ENCODE measurements at places on chromosomes 7 and 10. TPM values are rescaled to one million over a fixed set of nuclear protein-coding genes. Genes with fewer than 3 reads are reported as not detected.
A peak's percentile ranks its signal among the peaks of the same experiment; 100 is the strongest.

DNA sequence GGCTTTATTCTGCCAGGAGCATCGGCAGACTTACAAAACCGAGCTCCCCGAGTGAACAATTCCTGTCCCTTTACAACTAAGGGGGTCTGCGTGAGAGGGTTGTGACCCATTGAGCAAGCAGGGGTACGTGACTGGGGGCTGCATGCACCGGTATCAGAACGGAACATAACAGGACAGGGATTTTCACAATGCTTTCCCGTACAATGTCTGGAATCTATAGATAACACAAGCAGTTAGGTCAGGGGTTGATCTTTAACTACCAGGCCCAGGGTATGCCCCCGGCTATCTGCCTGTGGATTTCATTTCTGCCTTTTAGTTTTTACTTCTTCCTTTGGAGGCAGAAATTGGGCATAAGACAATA, 38.1 kb upstream of the GSDME start:
- H3K4me1 ChIP-seq = peaks cover 12% of the 10 kb centered on the region
- DNase-seq = no peak
- no peak overlapping the region for H3K27ac ChIP-seq
- peaks cover 44% of the 10 kb centered on the region for H3K36me3 ChIP-seq

GPRIN2 gene
- total RNA-seq = not detected

DNA sequence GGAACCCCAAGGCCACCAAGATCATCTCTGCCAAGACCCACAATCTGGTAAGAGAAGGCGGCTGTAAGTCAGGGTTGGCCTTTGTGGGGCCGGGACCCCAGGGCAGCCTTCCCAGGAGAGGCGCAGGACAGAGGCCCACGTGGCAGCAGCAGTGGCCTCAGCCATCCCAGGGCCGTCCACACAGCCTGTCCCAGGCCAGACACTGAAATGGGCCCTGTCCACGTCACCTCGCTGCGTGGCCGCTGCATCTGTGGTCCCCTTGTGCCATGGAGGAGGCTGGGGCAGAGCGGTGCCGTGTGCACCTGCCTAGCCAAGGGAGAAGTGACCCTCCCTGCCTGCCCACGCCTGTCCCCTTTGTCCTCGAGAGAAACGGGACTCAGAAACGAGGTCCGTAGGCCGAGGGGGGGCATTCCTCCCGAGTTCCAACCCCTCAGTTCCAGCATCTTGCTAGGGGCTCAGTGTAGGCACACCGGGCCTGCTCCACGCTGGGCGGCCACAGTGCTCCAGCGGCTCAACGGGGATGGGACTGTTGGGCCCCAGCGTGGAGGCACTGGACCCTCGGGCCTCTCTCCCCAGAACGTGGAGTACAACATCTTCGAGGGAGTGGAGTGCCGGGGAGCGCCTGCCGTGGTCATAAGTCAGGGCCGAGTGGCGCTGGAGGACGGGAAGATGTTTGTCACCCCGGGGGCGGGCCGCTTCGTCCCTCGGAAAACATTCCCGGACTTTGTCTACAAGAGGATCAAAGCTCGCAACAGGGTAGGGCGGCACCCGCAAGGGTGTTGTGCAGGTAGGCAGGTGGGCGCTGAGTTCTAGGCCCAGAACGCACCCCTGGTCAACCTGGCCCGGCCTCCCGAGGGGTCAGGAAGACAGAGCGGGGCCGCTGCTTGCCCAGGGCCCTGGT, 15.6 kb downstream of the DPYSL4 start:
- no peak for DNase-seq
- H3K36me3 ChIP-seq = no peaks in the 10 kb centered on the region
- H3K4me3 ChIP-seq = no peak overlapping the region
- H3K27me3 ChIP-seq = no peaks in the 10 kb centered on the region

DNA sequence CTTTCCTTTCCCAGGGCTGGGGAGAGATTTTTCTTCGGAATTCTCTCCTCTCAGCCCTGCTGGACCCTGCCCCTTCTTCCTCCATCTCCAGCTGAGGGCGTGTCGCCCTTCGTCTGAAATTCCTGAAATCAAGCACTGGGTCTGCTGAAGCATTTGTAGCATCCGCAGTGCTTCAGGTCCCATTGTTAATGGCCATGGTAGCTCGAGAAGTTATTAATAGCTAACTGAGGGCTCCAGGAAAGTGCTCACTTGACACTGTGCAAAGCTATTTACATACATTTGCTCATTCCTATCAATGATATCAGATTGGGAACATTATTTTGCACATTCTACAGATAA, 515 bp downstream of the FAM149B1 start:
- peaks cover 14% of the 10 kb centered on the region for H3K36me3 ChIP-seq
- no peaks in the 10 kb centered on the region for H3K27me3 ChIP-seq
- H3K27ac ChIP-seq = peak overlapping the region; percentile 100
- peak overlapping the region; percentile 99 for H3K4me3 ChIP-seq
- DNase-seq = no peak

STRA8 gene
- total RNA-seq = not detected

TUBB8 gene
- total RNA-seq = not detected

GRCh38 chr10:129955601-129956285, 8.3 kb downstream of the EBF3 start:
- H3K4me3 ChIP-seq = no peak overlapping the region
- H3K36me3 ChIP-seq = peaks cover 2% of the 10 kb centered on the region
- DNase-seq = no peak
- peaks cover 55% of the 10 kb centered on the region for H3K27me3 ChIP-seq
- H3K27ac ChIP-seq = no peak overlapping the region

GRCh38 chr10:1287487-1287886, 231.3 kb downstream of the WDR37 start:
- H3K4me1 ChIP-seq = no peaks in the 10 kb centered on the region
- H3K27ac ChIP-seq = no peak overlapping the region
- peaks cover 11% of the 10 kb centered on the region for H3K27me3 ChIP-seq
- no peak for DNase-seq

SYCE1 gene
- total RNA-seq = 2.1 TPM

- H3K4me1 ChIP-seq = no peaks in the 10 kb centered on the region
- no peaks in the 10 kb centered on the region for H3K36me3 ChIP-seq
- no peak overlapping the region for H3K27ac ChIP-seq
- H3K4me3 ChIP-seq = no peak overlapping the region
Observed at GRCh38 chr10:66281327-66281726, 644.5 kb upstream of the LRRTM3 start.

CDH23 gene
- total RNA-seq = 5.3 TPM

- H3K27ac ChIP-seq = no peak overlapping the region
- no peak overlapping the region for H3K4me3 ChIP-seq
- no peaks in the 10 kb centered on the region for H3K4me1 ChIP-seq
- no peaks in the 10 kb centered on the region for H3K36me3 ChIP-seq
Observed at GRCh38 chr10:47008769-47009168, 97.5 kb downstream of the PTPN20 start.

GLI3 gene
- total RNA-seq = 0.75 TPM

DNA sequence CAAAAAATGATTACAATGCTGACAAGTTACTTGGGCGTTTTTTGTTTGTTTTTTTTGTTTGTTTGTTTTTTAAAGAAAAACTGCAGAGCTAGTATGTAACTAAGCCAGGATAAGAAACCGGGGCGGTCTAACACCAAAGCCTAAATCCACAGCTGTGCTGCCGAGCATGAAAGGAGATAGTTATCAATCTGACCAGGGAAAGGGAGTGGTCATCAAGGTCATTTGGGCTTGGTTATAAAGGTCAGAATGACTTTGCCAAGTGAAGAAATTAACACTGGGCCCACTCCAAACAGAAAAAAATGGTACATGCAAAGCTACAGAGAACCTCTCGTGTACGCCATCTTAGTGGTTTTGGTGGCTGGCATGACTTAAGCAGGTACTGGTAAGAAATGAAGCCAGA, 104.7 kb downstream of the SRPK2 start:
- DNase-seq = no peak
- peaks cover 2% of the 10 kb centered on the region for H3K4me1 ChIP-seq
- H3K36me3 ChIP-seq = no peaks in the 10 kb centered on the region
- H3K4me3 ChIP-seq = no peak overlapping the region

- DNase-seq = no peak
- no peaks in the 10 kb centered on the region for H3K36me3 ChIP-seq
- H3K4me1 ChIP-seq = peaks cover 19% of the 10 kb centered on the region
- H3K27ac ChIP-seq = no peak overlapping the region
- no peaks in the 10 kb centered on the region for H3K27me3 ChIP-seq
Observed at GRCh38 chr7:44262031-44262430, 61.3 kb downstream of the YKT6 start.

DNA sequence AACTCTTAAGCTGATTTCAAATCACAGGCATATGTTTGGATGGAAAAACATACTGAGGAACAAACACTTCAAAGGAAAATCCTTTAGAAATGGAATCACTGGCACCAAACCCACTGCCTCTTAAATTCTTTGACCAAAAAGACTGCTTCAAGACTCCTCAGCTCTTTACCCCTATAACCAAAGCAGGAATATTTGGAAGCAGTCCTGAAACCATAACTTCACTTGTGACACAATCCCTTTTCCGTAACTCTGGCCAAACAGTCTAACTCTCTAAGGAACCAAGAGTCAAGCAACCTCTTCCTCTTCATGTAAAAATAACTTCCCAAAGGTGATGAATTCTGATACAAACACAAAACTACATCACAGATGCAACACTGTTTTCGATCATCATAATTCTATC, 104.3 kb downstream of the MTERF1 start:
- no peak overlapping the region for H3K4me3 ChIP-seq
- H3K27me3 ChIP-seq = peaks cover 2% of the 10 kb centered on the region

DNA sequence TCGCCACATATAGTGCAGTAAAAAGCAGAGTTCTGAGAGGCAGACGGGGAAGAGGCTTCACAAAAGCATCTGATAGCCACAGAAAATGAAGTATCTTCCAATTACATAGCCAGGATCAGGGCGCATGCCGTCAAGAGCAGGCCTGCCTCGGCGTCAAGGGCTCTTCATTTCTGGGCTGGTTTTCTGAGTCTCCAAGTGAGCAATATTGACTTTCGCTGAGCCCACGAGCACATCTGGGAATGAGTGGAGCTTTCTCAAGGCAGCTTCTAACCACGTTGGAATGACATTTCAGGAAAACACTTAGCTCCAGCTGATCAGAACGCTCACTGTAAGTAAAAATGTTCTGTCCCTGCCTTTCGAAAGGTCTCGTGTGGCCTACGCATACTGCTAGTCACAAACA, 51.9 kb downstream of the CLRN3 start:
- H3K36me3 ChIP-seq = no peaks in the 10 kb centered on the region
- H3K27me3 ChIP-seq = no peaks in the 10 kb centered on the region
- H3K27ac ChIP-seq = no peak overlapping the region
- H3K4me3 ChIP-seq = no peak overlapping the region
- H3K4me1 ChIP-seq = no peaks in the 10 kb centered on the region

DNA sequence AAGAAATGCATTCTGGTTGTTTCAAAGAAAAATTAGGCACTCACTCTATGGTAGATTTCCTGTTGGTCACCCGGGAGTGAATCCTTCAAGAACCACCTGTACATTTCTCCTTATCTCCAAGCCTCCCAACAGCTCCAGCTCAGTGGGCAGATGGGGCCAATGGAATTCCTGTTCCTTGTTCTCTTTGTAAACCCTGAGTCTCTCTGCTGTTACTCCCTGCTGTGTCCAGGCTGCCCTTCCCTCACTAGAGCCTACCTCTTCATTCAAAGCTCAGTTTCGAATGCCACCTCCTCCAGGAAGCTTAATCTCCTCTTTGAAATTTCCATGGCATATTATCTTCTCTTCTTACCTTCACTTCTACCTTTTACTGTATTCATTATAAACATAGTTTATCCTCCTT, 3.5 kb upstream of the BMPER start:
- H3K27ac ChIP-seq = no peak overlapping the region
- peaks cover 60% of the 10 kb centered on the region for H3K27me3 ChIP-seq
- DNase-seq = no peak
- H3K4me1 ChIP-seq = peaks cover 3% of the 10 kb centered on the region
- H3K4me3 ChIP-seq = no peak overlapping the region

ANXA8L1 gene
- total RNA-seq = not detected

AKR1C1 gene
- total RNA-seq = 1.0 TPM

GRCh38 chr10:127257395-127257794, 61.0 kb upstream of the INSYN2A start:
- no peak for DNase-seq
- peaks cover 11% of the 10 kb centered on the region for H3K4me1 ChIP-seq
- no peak overlapping the region for H3K27ac ChIP-seq
- H3K27me3 ChIP-seq = peaks cover 8% of the 10 kb centered on the region
- H3K4me3 ChIP-seq = no peak overlapping the region

GRCh38 chr10:78754269-78755062, 314.3 kb upstream of the ZMIZ1 start:
- no peak overlapping the region for H3K4me3 ChIP-seq
- peaks cover 18% of the 10 kb centered on the region for H3K27me3 ChIP-seq
- no peak for DNase-seq
- peaks cover 11% of the 10 kb centered on the region for H3K4me1 ChIP-seq
- H3K36me3 ChIP-seq = no peaks in the 10 kb centered on the region

RBM20 gene
- total RNA-seq = 0.17 TPM

ZPBP gene
- total RNA-seq = not detected

- peak overlapping the region; percentile 65 for H3K4me3 ChIP-seq
- H3K27ac ChIP-seq = peak overlapping the region; percentile 87
- no peaks in the 10 kb centered on the region for H3K27me3 ChIP-seq
- DNase-seq = peak; percentile 37
- H3K36me3 ChIP-seq = peaks cover 54% of the 10 kb centered on the region
Observed at GRCh38 chr10:16787361-16787791, 29.8 kb downstream of the RSU1 start.

DNA sequence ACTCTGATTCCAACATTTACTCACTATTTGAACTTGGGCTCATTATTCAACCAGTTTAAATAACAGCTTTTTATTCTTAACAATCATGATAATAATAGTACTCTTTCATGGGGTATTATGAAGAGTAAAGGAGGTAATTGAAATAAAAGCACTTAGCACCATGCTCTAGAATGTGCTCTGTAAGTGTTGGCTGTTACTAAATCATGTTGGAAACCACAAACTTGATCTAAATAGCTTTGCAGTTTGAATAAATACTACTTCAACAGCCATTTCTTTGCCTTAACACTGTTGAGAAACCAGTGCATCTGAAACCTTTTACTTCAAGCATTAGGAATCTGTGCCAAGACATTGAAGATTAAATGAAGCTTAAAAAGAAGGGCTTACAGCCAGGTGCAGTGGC, 7.9 kb upstream of the UPF2 start:
- peaks cover 8% of the 10 kb centered on the region for H3K27me3 ChIP-seq
- H3K4me3 ChIP-seq = no peak overlapping the region
- no peak for DNase-seq

IRF5 gene
- 7.7 TPM for total RNA-seq

DNA sequence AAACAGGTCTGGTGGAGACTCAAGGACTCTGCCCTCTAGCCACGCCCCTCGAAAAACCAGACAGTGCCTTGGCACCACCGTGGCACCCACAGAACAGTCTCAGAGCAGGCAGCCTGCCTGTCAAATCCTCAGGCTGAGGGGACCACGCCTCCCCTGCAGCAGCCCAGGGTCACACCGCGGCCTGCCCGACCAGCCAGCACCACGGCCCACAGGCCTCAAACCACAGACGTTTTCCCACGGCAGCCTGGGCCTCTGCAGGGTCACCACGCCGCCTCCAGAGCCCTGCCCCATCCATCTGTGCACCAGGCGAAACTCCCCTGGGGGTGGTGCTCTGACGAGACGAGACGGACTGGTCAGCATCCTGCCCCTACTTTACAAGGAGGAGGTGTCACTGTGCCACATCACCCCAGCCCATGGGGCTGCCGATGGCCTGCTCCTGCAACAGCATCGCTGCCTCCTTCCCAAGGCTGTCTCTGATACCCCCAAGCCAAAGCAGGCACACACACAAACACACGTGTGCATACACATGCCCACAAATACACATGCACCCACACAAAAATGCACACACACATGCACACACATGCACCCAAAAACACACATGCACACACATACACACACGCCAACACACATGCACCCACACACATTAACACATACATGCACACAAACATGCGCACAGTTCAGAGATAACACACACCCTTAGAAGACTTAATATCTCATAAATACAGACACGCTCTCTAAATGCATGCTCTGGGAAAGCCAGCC, 24.6 kb downstream of the PAPOLB start:
- no peak overlapping the region for H3K4me3 ChIP-seq
- H3K4me1 ChIP-seq = no peaks in the 10 kb centered on the region
- no peaks in the 10 kb centered on the region for H3K36me3 ChIP-seq
- H3K27me3 ChIP-seq = no peaks in the 10 kb centered on the region

All from activated naive CD8-positive, alpha-beta T cell treated with anti-CD3 and anti-CD28 coated beads, Interleukin-2, amount 10 ng/mL, durations not matched to agents 7 days and 5 days (primary cell).